Cardiac atrium fibroblast (primary cell): ENCODE measurements at places on chromosomes 6 and 20. TPM values are rescaled to one million over a fixed set of nuclear protein-coding genes. Genes with fewer than 3 reads are reported as not detected.

Gene C20orf202
- not detected in 2 replicates for total RNA-seq

Gene CFB
- total RNA-seq: 12.6 and 103 TPM in 2 replicates

Gene ITPA
- 49.5 and 50.7 TPM in 2 replicates for total RNA-seq

Gene RAB44
- 0.32 TPM in 1 of 2 replicates, not detected in the other for total RNA-seq

Gene PTPRA
- total RNA-seq: 46.0 and 61.7 TPM in 2 replicates

Gene SLC24A3
- total RNA-seq: 0.32 TPM in 1 of 2 replicates, not detected in the other
